Stimulated activated naive CD4-positive, alpha-beta T cell (primary cell): ENCODE measurements at places on chromosomes 2 and 18.

DNA sequence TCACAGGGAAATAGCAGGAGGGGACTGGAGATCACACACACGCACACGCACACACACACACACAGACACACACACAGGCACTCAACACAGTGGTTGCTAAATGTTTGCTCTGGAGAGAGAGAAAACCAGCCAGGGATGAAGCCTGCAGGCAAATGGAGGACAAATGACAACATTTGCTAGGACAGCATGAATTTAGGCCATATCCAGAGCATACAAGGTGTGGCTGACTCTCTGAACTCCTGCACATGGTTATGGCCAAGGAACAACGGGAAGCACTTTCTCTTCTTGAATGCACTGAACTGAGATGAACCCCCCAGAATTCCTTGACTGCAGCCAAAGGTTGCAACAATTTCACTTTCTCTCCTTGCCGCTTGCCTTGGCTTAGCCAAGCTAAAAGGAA is 230.0 kb upstream of the RASGRP3 start:
- DNase-seq, result no peak

- no peak for DNase-seq
Observed at GRCh38 chr2:123770996-123771720, 253.9 kb upstream of the CNTNAP5 start.

DNA sequence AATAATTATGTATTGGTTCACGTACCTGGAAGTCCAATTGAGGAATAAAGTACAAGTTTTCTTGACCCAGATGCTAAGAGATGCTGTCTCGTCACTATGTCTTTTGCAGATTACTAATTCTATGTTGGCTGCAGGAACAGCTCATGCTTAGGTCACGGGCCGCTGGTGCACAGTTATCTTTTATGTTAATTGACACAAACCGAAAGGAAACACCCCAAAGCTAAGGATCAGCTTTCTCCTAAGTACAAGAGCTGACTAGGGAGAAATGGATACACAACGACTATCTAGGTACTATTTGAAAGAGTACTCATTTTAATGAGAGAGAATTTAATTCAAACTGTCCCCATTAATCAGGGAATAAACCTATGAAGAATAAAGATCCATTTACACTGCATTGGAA is 217.7 kb upstream of the SLC35G4 start:
- DNase-seq, result no peak

GRCh38 chr2:240112914-240113690 is 23.0 kb downstream of the COPS9 start:
- no peak for DNase-seq

DNA sequence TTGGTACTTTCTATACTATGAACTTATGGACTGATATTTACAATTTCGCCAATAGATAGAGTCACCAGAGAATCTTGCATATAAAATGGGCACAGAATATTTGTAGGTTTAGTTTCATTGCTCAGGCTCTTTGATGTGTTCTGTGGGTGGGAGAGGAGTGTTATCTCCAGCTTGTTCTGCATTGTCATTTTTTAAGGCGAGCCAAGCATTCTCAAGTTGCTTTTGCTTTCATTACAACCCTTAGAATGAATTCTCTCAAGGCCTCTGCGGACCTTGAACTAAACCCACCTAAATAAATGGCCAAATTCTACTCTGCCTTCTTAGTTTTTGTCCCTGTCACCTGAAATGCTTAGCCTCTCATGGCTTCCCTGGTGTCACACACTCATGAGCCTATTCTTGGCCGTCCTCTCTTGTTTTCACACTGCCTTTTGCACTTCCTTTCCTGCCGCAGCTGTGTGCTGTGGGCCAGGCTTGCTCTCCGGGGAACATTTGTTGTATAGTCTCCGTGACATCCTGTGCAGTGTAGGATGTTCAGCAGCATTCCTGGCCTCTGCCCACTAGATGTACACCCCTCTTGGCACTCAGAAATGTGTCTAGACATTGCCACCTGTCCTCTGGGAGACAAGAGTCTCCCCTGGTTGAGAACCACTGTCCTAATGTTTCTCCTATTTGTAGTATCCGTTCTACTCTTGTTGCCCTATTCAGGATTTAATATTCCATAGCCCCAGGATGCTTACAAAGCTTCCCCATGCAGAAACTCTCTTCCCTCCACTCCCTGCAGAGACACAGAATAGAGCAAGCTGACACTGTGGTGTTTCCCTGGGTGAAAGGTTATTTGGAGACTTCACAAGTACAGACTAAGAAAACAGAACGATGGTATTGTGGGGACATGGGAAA is 255.6 kb downstream of the PTPRM start:
- no peak for DNase-seq

DNA sequence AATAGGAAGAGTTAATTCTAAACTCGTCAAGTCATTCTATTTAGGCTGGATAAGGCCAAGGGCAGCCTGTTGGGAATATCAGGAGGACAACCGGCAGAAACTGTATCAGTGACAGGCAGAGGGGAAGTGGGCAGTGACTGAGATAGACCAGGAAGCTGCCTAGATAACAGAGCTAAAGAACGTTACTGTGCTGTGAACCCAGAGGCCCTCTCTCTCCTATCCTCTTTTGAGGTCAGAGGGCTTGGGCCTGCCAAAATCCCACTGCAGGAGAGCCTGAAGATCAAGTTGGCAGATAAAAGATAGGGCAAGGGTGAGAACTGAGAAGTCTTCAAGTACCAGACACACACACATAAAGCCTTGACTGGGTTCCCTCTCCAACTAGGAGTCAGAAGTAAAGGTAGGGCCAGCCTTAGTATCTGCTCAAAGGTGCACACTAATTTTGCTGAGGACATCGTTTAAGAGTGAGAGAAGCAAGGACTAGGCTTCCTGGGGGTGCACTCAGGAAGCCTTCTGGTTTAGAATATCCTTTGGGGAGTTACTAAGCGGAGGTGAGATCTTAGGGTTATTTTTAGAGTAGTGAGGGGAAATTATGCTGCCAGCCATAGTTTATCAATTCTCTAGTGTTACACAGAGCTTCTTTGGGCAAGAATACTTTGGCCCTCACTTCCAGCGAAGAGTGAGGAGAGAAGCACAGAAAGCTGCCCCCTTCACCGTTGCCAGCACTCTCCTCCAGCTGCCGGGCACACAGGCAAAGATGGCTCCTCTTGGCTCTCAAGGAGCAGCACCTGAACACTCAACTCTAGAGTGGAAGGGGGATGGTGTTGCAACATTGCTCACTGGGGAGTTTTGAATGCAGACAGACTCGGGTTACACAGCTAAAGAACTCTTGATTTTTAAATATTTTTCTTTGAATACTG is 9.8 kb downstream of the CAVIN2 start:
- DNase-seq, result no peak

DNA sequence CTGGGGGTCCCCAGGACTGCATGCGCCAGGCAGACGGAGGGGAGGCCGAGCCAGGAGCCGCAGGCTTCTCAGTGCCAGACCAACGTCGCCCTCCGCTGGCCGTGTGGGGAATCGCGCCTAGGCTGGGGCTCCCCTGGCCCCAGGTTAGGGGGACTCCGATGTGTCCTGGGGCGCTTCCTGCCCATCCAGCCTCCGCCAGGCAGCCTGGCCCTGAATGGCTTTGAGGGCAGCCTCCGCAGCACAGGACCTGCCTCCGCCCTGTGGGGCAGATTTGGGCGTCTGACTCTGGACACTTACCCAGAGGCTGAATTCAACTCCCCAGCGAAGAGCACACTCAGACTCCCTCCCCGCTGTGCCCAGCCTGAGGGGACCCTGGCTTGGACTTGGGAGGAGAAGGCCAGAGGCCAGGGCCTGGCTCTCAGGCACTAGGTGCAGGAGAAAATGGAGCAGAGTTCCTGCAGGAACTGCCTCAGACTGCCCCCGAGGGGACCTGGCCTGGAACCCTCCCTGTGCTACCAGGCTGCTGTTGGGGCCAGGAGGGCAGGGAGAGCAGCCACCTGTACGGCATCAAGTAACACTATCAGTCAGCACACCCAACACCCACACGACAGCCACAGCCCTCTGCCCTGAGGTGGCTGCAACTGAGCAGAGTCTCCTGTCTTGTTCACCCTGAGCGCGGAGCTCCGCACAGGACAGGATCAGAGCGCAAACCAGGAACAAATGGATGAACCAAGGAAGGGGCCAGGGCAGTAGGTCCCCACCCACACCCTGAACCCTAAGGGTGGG is 597 bp upstream of the TEKT4 start:
- DNase-seq, result no peak

DNA sequence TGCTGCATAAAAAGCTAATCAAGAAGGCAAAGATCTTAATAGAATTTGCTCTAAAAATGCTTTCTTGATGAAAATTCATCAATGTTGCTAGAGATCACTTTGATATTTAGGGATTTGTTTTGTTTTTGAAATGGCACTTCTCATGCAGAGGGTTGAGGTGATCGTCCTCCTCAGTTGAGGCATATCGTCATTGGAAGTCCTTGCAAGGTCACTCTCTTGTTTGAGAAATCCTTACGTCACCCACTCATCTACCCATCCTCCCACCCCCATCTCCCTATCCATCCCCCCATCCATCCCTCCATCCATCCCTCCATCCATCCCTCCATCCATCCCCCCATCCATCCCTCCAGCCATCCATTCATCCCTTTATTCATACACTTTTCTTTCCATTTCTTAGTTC is 133.7 kb downstream of the THNSL2 start:
- DNase-seq, result no peak

DNA sequence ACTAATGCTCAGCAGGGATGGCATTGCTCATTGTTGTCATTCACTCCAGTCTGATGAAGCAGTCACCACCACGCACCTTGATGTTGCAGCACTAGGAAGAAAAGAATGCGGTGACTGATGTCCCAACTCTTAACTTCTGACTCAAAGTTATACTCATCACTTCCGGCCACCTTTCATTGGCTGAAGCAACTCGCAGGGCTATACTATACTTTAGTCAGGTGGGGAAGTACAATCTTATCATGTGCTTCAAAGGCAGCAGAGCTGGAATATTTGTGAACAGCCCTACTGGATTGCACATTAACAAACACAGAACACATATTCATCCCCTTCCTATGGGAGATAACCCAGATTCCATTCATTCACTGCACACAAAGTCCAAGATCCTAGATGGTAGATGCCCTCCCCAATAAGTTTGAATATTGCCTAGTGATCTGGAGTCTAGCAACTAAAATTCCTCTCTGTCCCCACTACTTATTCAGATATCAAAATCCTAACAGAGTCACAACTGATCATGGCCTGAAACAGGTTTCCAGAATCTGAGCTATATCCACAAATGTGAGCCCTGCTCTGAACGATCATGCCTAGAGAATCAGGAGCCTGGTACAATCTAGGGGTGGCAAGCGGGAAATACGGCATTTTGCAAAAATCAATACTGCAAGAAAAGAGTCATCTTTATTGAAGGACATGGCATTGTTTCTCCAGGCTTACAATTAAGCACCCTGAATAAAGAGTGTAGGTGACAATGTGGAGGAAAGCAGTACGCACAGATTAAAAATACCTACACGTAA is 3.4 kb upstream of the SPATS2L start:
- DNase-seq, result no peak

GRCh38 chr2:220209751-220210150 is 582.3 kb downstream of the SLC4A3 start:
- DNase-seq, result no peak

GRCh38 chr2:182540252-182540651 is 113.4 kb upstream of the PDE1A start:
- DNase-seq, result no peak

GRCh38 chr2:25375371-25375988 is 33.8 kb upstream of the DNMT3A start:
- DNase-seq, result no peak

DNA sequence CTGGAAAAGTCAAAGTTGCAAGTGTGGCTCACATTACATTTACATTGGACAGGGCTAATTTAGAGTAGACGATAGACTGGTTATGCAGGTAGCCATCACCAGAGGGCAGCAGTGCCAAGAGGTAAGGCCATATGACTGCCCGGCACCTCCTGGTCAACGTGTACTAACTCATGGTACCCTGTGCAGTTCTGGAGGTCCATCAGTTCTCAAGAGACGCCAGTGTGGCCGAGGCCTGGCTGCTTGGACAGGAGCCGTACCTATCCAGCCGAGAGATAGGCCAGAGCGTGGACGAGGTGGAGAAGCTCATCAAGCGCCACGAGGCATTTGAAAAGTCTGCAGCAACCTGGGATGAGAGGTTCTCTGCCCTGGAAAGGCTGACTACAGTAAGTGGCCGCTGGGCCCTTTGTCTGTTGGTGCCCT is 65.8 kb upstream of the EML6 start:
- no peak for DNase-seq

- DNase-seq, result no peak
Observed at GRCh38 chr2:71614976-71615766, 161.8 kb downstream of the DYSF start.

GRCh38 chr2:19879120-19879519 is 22.7 kb downstream of the TTC32 start:
- no peak for DNase-seq

GRCh38 chr2:67215214-67216055 is 181.7 kb upstream of the ETAA1 start:
- no peak for DNase-seq

GRCh38 chr18:70279470-70279869 is 9.4 kb upstream of the SOCS6 start:
- DNase-seq, result no peak

DNA sequence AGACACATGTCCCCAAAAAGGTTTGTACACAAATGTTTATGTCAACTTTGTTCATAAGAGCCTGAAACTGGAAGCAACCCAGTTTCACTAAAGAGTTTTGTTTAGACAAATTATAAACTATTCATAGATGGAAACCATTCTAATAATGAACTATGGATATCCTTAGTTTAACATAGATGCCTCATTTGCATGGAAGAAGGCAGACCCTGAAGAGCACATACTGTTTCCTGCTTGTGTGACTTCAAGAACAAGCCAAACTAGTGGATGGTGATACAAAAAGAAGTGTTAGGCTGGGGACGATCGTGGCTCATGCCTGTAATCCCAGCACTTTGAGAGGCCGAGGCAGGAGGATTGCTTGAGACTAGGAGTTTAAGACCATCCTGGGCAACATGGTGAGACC is 48.1 kb downstream of the ACOXL start:
- no peak for DNase-seq

- no peak for DNase-seq
Observed at GRCh38 chr18:10169814-10170213, 256.0 kb downstream of the VAPA start.

GRCh38 chr18:62200121-62200914 is 13.3 kb downstream of the RELCH start:
- DNase-seq, result no peak

- no peak for DNase-seq
Observed at GRCh38 chr2:240255165-240255491, 114.7 kb upstream of the OTOS start.

GRCh38 chr2:240720686-240721595 is 29.3 kb downstream of the AQP12A start:
- DNase-seq, result no peak

DNA sequence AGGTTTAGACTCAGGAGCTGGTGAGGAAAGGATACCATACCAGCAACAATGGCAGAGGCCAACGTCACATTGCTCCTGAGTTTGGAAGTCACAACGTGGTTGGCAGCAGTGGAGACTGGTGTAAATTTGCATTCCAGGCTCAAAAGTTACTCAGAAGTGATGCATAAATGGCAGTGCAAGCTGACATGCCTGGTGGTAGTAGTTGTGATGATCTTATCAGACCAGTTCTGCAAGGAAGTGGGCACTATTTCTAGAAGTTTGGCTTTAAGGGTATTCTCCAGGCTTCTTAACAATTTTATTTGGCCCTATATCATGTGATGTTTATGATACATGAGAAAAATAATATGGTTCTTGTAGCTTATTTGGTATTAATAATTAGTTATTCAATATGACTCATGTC is 37.8 kb downstream of the CXCR4 start:
- DNase-seq, result no peak

- DNase-seq, result no peak
Observed at GRCh38 chr2:10028407-10028987, 14.9 kb upstream of the KLF11 start.

- DNase-seq, result no peak
Observed at GRCh38 chr2:229425598-229425997, 154.5 kb upstream of the PID1 start.

GRCh38 chr2:216643986-216644659 is 10.9 kb downstream of the IGFBP2 start:
- DNase-seq, result no peak
